ENCODE measurements at places on chromosomes 13 and 19.

- DNase-seq = no peak
Measured at GRCh38 chr13:76067850-76068249, 431.7 kb downstream of the LMO7 start.

GRCh38 chr13:110680852-110681251 is 25.1 kb downstream of the CARS2 start:
- peak; percentile 39 for DNase-seq

DNA sequence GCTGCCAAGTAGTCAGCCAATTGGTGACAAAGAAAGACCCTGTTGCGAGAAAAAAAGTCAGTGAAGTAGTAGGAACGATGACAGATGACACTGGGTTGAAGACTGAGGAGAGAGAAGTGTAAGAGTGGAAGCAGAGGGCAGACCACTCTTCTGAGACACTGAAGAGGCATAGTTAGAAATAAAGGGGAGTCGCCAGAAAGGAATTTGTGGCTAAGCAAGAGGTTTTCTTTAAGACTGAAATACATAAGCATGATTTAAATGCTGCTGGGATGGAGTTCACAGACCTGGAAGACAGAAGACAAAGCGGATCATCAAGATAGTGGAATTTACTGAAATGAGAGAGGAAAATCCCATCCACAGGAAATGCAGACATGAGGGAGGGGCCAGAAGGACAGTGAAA is 56.2 kb upstream of the USPL1 start:
- no peak for DNase-seq

DNA sequence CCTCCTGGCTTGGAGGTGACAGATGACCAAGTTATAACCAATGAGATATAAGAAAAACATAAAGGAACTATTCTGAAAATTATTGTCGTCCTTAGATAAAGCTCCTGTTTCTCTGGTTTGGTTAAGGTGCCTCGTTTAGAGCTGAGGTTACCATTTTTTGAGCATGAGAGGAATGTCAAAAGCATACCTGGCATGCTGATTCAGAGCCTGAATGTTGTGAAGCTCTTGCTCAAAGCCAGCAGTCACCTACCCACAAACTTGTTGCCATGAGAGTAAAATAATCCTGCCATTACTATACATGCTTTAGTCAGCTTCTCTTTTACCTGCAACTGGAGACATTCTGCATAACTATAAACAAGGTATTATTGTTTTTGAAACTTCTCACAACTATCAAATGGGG is 1116.2 kb downstream of the DIAPH3 start:
- DNase-seq = no peak

- no peak for DNase-seq
Measured at GRCh38 chr13:26991508-26992181, 180.0 kb downstream of the USP12 start.

- peak; percentile 21 for DNase-seq
Measured at GRCh38 chr13:108322206-108322824, 52.8 kb downstream of the TNFSF13B start.

- no peak for DNase-seq
Measured at GRCh38 chr19:18618236-18618635, 5.6 kb downstream of the TMEM59L start.

- no peak for DNase-seq
Measured at GRCh38 chr13:90995614-90996013, 351.9 kb upstream of the MIR17HG start.

DNA sequence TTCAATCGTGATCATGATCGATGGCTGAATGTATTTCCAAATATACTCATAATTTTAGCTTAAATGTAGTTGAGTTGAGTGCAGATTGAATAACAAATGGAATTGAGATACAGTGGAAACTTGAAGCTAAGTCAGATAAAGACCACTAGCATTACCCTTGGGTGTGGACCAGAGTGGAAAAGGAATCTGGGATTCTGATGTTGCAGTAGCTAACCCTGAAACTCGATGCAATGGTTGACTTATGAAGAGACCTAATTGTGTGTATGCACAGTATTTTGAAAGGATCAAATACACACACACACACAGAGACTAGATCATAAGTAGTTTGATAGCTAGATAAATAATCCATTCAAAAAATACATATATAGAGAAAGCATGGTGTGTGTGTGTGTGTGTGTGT is 135.8 kb downstream of the RXFP2 start:
- DNase-seq = no peak

GRCh38 chr13:48126944-48127830 is 32.3 kb upstream of the MED4 start:
- peak; percentile 53 for DNase-seq

GRCh38 chr13:64551755-64552154 is 2678.4 kb downstream of the PCDH9 start:
- DNase-seq = no peak

DNA sequence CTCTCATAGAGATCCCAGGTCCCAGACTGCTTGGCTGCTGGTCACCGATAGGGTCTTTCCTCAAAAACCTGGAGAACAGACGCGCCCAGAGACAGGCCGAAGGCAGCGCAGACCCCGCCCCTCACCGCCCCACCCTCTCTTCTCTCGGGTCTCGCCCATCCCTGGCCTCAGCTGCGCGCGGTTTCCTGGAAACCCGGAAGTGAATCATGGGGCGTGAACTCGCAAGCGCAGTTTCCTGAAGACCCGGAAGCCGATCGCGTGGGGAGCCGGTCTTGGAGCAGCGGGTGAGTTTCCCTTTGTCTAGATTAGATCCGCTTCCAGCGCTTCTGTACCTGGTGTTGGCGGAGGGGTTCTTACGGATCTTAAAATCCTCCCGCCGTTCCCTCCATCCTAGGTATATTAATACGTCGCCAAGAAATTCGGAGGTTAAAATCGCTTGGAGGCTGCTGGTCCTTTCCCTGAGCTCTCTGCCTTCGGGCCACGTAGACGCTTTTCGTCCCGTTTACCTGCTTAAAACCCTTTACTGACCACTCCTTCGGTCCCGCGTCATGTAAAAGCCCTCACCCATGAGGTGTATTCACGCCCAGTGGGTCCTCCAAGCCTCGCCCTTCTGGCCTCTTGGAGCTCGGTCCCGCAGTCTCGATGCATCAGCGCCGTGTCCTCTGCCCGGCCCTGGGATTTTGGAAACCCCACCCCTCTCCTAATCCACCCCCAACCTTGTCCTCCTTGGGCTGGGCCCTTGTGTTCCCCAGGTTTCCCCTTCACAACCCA is at the start of gene ZNF578:
Gene ZNF578 (plus strand): TSS at position 230 of the 771 bp plus-strand sequence. CDS start 48,293 bp downstream, outside the sequence.
- peak; percentile 87 for DNase-seq

GRCh38 chr13:93947651-93948050 is 531.8 kb downstream of the DCT start:
- DNase-seq = no peak

GRCh38 chr13:38618336-38618735 is 68.5 kb upstream of the FREM2 start:
- DNase-seq = no peak

DNA sequence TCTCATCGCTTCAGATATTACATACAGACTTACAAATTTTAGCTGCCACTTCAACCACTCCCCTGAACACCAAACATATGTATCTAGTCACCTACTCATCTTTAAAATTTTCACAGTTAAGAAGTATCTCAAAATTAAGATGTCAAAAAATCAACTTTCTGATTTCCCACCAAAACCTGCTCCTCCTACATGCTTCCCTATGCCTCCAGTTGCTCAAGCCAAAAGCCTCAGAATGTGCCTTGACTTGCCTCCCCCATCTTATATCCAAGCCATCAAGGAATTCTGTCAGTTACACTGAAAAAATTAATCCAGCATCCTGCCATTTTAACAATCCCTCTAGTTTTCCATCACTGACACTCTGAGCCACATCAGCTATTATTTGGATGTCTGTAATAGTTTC is 85.0 kb downstream of the SPRY2 start:
- DNase-seq = no peak

- peak; percentile 34 for DNase-seq
Measured at GRCh38 chr19:55285229-55285890, 1.6 kb downstream of the BRSK1 start.

GRCh38 chr13:39784347-39784746 is 128.9 kb downstream of the COG6 start:
- DNase-seq = no peak

DNA sequence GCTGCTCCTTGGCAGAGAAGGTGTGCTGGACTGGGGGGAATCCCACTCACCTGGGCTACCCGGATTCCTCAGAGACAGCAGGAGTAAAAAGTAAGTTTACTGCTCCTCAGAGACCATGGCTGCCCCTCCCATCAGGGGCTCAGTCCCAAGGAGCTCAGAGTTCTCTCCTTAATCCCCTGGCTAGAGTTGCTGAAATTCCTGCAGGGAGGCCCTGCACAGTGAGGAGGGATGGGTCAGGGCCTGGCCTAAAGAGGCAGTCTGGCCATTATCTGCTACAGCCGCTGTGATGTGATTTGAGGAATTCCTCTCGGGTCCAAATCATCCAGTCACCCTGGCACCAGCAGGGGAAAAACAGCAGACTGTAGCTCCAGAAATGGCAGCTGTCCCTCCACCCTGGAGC is 502.5 kb downstream of the PCDH17 start:
- no peak for DNase-seq

DNA sequence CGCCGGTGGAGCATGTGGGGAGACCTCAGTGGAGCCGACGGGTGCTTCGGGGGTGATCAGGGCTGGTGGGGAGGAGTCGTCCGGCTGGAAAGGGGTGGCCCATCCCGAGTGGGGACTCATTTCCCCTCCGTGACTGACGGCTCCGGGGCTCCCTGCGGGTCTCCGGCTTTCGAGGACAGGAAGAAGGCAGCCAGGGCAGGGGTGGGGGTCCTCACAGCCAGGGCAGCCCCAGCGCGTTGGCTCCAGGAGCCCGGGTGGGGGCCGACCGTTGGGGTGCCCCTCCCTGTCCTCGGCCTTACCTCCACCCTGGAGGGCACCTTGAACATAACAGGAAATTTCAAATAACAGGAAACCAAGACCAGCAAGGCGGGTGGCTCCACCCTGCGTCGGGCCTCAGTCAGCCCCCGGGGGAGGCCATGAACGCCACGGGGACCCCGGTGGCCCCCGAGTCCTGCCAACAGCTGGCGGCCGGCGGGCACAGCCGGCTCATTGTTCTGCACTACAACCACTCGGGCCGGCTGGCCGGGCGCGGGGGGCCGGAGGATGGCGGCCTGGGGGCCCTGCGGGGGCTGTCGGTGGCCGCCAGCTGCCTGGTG is at the start of gene S1PR4:
Gene S1PR4 (plus strand): TSS at position 393 of the 596 bp plus-strand sequence. CDS start 24 bp downstream, at position 417.
- no peak for DNase-seq

DNA sequence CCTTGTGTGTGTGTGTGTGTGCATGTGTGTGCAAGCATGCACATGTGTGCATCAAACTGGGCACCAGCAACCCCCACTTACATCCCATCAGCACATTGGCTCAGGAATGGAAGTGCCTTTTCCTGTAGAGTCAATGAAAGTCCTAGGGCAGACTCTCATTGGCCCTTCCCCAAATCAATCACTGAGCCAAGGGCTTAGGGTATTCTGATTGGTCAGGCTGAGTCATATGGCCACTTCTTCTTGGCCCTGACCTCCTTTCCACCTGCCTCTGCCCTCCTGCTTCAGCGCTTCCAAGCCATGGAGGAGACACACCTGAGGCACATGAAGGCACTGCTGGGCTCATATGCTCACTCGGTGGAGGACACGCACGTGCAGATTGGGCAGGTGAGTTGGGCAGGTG is 20.9 kb downstream of the FCHO1 start:
- no peak for DNase-seq

GRCh38 chr13:80717776-80718175 is 376.9 kb upstream of the SPRY2 start:
- DNase-seq = no peak

DNA sequence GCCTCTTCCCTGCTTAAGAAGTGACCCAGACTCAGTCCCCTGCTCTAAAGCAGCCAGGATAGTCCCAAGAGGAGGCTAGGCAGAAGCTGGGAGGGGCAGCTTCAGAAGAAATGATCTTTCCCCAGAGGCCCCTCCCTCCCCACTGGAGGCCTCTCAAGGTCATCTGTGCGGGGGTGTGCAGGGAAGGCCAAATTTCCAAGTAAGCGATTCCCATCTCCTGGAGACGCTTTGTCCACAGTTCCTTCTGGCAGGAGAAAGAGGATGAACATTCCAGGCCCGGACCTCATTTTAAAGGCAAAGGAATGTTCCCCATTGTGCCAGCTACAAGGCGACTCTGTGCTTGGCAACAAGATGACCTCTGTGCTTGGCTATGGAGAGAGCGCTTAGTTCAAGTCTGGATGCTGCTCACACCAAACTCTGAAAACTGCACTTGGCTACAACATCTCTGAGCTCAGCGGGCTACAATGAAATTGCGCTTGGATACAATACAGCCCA is 23.5 kb downstream of the COL5A3 start:
- no peak for DNase-seq

GRCh38 chr13:110257408-110257807 is 49.5 kb downstream of the COL4A1 start:
- no peak for DNase-seq

- peak; percentile 90 for DNase-seq
Measured at GRCh38 chr19:1000095-1000494, at the start of gene GRIN3B. Gene GRIN3B (plus strand): TSS chr19:1000419. CDS start chr19:1000438, 19 bp downstream.

DNA sequence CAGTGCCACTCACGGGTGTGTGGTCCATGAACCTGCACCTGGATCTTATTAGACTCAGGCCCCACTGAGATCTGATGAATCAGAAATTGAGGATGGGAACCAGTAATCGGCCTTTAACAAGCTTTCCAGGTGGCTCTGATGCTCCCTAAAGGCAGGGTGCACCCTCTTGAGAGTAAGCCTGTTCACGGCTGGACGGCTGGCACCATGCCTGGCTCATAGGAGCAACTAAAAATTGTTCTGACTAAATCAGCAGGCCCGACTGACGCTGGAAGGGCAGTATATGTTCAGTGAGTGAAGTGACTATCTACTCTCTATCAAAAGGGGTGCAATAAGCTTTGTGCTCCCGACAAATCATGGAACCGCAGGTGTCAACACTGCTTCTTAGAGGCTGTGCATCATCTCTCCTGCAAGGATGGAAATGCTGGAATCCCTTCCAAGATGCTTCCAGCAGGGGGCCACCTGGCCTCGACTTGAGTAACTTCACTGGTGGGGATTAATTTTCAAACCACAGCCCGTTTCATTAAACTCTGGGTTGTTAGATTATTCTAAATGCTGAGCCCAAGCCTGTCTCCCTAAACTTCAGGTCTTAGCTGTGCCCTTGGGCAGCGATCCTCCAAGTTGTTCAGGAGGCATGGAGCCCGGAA is 28.4 kb downstream of the TMTC4 start:
- DNase-seq = peak; percentile 26

DNA sequence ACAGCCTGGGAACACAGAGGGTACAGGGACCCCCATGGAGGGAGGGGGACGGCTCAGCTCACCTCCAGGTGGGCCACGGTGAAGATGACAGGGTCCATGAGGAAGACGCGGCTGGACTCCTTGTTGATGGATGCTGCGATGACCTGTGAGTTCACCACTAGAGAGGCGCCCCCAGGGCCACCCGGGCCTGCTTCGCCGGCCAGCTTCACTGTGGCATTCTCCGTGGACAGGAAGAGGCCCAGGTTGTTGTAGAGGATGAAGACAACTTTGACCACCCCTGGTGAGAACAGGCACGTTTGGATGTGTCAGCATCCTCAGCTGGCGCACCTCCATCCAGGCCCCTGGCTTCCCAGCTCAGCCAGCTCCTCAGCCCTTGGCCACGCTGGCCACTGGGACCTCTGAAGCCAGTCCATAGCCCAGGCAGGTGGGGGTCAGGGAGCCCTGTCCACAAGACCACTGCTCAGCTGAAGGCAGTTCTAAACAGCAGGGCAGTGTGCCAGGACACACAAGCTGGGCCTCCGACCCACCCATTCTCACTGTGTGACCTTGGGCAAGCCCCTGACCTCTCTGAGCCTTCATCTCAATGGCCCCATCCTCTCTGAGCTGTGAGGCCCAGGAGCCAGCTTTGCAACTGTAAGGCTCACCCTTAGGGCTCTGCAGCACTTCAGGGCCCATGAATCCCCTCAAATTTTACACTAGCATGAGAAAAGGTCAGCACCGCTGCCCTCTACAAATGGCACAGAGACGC is 22.1 kb upstream of the ASF1B start:
- DNase-seq = no peak

GRCh38 chr13:49256841-49257240 is 9.1 kb downstream of the CDADC1 start:
- no peak for DNase-seq

All from AG08396 (cell line).